Left kidney (tissue), 8 donors: ENCODE measurements at places on chromosomes 6 and 20. TPM values are rescaled to one million over a fixed set of nuclear protein-coding genes. Genes with fewer than 3 reads are reported as not detected.

GRCh38 chr20:46004889-46005473 lies 3.7 kb upstream of the MMP9 start:
- DNase-seq = no peak

- DNase-seq = no peak
These were observed 20.8 kb downstream of the MCM8 start for GRCh38 chr20:5971203-5971602.

DNA sequence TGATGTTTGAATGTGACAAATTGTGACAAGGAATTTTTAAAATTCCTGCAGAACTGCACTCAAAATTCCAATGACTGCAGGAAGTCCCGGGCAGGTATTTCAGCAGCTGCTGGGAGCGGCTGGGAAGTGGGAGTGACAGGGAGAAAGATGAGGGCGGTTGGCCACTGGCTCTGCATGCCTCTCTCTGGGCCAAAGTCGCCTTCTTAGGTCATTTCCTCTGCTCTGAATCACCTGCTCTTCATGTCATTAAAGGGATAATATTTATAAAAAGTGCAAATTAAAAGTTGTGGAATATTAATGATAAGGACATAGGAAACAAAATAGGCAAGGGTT lies 43.9 kb downstream of the RAMACL start:
- peak; percentile 27 for DNase-seq

The TTK gene
- 33.2 TPM for polyA plus RNA-seq

GRCh38 chr6:112202639-112203341 lies 51.6 kb downstream of the LAMA4 start:
- no peak for DNase-seq
